NCI-H1105 (cell line): ENCODE measurements at places on chromosomes 5 and 9.

GRCh38 chr9:95876595-95876994, 1.1 kb downstream of the ERCC6L2 start:
- DNase-seq: no peak

- no peak for DNase-seq
Observed at GRCh38 chr5:107968406-107968843, 297.7 kb upstream of the EFNA5 start.

- no peak for DNase-seq
Observed at GRCh38 chr9:125524583-125525355, 182.2 kb downstream of the MAPKAP1 start.

DNA sequence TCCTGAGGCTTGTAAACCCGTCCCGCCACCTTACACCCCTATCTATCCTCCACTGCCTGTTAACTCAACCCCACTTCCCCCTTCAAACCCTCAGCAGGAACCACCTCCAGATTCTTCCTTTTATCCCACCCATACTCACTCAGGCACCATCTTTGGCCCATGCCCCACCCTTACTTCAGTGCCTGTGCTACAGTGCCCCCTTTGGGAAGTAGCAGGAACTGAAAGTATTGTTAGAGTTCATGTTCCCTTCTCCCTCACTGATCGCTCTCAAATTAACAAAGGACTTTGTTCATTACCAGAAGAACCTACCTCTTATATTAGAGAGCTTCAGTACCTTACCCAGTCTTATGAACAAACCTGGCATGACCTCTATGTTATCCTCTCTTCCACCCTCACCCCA, 92.2 kb upstream of the MOCS2 start:
- DNase-seq: no peak

DNA sequence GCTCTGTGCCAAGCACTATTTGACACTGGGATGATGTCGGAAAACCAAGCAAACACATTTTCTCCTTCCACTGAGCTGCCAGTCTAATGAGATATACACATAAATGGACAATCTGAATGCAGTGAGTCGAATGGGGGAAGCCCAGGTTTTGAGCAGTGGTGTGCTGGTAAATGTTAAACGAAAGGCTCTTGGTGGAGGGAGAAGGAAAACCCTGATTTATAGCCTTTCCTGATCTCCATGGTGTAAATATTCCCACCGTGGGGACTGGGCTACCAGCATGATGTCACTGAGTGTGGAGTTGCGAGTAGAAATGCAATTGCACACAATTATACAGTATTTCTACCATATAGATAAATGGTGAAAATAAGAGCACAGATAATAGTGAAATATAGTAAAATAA, 5.0 kb upstream of the GSN start:
- no peak for DNase-seq

DNA sequence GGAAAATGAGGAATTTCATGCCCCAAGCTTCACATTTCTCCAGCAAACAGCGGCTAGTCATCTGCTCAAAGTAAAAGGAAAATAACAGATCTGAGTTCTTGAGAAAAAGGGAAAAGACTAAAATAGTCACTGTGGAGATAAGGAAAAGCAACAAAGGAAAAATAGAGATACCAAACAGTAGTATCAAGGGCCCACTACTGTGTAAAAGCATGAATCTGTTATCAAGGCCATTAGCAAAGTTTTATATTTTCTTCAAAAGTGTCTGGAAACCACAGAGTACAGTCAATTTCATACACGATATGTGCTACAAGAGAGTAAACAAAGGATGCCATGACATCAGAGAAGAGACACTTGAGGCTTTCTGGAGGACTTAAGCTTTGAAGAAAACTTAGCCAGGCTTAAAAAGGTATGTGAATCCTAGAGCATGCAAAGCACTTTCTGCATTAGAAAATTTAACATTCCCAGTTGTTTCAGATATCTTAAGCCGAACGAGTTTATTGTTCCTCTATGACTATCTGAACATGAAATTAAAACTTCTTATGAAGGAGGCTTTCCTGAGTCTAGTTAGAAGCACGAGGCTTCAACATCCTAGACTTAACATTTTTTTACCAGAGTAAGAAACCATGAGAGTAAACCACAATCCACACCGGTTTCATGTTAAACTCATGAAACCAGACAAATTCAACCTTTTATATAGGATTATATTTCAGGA, 1.2 kb downstream of the TTC33 start:
- no peak for DNase-seq

DNA sequence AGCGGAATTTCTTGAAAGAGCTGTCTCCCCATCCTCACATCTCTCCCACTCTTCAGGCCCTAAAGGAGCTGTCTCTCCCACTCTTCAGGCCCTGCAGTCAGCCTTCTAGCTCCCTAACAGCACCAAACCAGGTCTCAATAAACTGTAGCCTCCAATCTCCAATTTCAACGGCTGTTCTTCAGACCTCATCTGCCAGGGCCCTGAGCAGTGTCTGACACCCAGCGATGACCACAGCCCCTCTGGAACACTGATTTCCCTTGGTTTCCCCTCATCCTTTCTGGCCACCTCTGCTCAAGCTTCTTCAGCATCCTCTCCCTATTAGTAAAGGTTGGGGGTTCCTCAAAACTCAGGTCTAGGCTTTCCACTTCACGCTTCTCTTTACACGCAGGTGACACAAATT, 1.6 kb upstream of the P4HA2 start:
- DNase-seq: no peak

DNA sequence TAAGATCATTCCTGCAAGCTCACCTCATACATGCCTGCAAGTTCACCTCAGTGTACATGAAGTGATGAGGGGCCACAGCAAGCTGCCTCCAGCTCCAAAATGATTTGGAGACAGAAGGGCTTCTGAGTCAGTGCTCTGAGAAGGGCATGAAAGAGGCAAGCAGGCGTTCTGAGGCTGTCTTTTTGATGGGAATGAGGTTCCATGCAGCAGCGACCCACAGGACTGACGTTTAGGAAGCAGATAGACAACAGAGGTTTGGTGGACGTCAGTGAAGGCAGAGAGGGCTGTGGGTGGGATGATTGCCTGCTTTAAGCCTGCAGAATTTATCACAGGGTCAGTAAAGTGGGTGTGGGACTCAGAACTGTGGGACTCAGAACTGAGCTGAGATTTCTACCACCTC, 8.9 kb upstream of the SMIM32 start:
- no peak for DNase-seq

- no peak for DNase-seq
Observed at GRCh38 chr9:123382653-123383511, 26.9 kb downstream of the CRB2 start.

DNA sequence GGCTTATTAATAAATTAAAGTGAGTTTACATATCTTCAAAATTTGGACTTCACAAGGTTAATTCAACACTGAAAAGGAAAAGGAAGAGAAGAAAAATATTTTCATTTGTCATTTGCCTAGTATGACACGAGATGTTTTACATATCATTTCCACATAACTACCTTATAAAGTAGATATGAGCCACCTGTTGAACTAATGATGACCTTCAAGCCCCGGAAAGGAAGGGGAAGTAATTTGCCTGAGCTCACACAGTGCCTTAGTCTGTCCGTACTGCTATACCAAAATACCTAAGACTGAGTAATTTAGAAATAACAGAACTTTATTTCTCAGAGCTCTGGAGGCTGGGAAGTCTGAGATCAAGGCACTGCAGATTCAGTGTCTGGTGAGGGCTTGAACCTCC, 17.9 kb downstream of the CMYA5 start:
- no peak for DNase-seq

- no peak for DNase-seq
Observed at GRCh38 chr5:95605786-95606185, 14.1 kb upstream of the GPR150 start.

GRCh38 chr5:149221731-149222342, 49.8 kb upstream of the AFAP1L1 start:
- DNase-seq: no peak

GRCh38 chr9:132888151-132888550, 9.5 kb downstream of the SPACA9 start:
- no peak for DNase-seq

DNA sequence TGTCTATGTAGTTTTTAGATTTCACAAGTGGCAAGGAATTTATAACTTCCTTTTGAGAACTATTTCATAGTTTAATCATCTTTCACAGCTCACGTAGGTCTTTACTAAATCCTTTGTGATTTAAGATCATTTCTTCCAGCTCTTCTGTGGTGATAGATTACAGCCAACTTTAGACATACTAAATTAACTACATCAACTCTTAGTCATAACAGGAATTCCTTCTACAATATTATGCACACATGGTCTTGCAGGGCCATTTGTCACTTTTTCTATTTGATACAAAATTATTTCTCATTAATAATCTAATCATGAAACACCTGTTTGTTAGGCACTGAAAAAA, 208.4 kb downstream of the PDE4D start:
- DNase-seq: no peak

DNA sequence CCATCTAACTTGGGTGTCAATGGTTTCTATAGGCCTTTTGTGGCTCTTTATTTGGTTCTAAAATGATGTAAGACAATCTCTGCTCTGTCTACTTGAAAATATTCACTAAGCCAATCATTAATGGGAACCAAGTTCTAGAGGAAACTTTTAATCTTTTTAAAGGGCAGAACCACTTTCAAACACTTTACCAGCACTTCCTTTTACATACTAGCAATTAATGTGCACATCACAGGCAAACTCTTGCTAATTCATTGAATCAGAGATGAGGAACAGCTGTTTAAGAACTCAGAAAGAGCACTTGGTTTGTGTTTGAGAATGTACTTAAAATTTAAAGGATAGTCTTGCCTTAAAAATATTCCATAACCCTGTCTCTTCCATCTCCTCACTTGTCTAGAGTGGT, 83.4 kb downstream of the PAPPA start:
- no peak for DNase-seq

DNA sequence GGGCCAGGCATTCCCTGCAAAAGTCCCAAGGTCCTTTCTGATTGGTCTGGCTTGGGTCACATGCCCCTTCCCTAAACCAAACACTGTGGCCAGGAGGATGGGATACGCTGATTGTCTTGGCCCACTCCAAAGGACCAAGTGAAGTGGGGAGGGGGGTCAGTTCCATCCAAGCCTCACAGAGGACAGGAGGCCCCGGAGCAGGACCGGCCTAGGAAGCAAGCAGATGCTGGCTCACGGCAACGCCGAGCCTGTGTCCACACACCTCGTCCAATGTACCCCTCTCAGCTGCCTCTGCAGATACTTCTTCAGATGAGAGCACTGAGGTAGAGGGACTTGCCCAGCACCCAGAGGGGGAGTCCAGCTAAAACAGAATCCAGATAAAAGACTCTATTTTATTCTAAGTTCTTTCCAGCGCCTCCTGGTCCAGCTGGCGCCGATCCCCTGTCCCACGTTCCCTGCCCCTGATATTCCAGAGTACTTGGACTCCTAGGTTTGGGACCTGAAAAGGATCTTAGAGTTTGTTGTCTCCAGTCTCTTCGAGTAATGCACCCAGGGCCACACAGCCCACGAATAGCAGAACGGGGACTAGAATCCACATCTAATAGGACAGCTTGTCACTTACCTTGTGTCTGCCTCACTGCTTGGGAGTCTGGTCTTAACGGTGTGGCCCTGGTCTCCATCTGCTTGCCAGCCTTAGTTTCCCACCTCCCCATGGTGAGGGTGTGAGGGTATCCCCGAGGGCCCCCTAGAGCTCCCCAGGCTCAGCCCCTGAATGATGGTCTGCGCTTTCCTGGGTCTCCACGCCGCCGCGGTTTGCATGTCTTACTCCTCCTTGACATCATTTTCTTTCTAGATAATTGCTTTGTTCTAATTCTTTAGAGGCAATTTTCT, 72.4 kb upstream of the UNC5A start:
- no peak for DNase-seq

GRCh38 chr9:96342571-96343245, 40.7 kb upstream of the HSD17B3 start:
- no peak for DNase-seq

GRCh38 chr9:4704129-4704528, 24.8 kb downstream of the CDC37L1 start:
- DNase-seq: no peak

- no peak for DNase-seq
Observed at GRCh38 chr5:109674596-109674995, 15.1 kb upstream of the MAN2A1 start.

- DNase-seq: peak; percentile 73
Observed at GRCh38 chr5:124661317-124662141, 84.9 kb downstream of the ZNF608 start.

DNA sequence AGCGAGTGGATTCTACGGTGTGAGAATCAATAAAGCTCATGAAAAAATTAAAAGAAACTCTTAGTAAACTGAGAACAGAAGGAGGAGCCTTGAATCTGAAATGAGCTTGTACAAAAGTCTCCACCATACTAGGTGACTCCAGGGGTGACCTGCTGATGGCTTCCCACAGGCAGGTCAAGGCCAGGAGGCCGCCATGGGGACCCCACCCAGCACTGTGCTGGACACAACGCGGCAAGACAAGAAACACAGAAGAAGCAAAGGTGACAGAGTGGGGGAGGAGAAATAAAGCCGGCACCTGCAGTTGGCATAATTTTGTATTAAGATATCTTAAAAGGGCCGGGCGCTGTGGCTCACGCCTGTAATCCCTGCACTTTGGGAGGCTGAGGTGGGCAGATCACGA, 12.1 kb upstream of the SLC6A19 start:
- no peak for DNase-seq

DNA sequence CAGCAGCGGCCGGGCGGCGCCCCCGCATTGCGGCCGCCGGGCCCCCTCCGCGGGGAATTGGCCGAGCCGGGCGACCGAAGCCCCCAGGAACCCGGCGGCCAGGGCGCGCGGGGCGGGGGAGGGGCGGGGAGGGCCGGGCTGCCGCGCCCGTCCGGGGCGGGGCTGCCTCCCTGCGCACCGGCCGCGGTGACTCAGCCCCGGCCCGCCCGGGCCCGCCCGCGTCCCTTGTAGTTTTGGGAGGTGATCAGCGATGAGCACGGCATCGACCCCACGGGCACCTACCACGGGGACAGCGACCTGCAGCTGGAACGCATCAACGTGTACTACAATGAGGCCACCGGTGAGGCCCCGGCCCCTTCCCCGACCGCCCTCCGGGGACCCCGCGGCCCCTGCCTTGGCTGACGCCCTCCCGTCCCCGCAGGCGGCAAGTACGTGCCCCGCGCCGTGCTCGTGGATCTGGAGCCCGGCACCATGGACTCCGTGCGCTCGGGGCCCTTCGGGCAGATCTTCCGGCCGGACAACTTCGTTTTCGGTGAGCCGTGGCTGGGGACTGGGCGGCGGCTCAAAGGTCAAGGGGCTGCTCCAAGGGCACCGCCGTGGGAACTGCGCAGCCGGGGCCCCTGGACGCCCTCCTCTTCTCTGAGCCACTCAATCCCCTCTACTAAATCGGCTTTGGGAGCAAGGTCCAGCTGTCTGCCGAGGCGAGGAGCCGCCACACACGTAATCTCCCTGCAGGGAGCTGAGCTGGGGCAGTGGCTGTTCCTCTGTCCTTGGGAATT, 592 bp downstream of the TUBB4B start:
- DNase-seq: no peak

GRCh38 chr9:113622600-113623400, 159.3 kb downstream of the RGS3 start:
- no peak for DNase-seq

GRCh38 chr5:175282611-175283225, 161.3 kb downstream of the DRD1 start:
- DNase-seq: no peak
